Neural crest cell (in vitro differentiated cells): ENCODE measurements at places on chromosomes 7 and 10. TPM values are rescaled to one million over a fixed set of nuclear protein-coding genes. Genes with fewer than 3 reads are reported as not detected.

The BMPER gene
- total RNA-seq, result not detected in 2 replicates

The MXI1 gene
- 18.6 and 20.6 TPM in 2 replicates for total RNA-seq

GRCh38 chr10:129531195-129531968, 64.3 kb downstream of the MGMT start:
- no peaks in the 10 kb centered on the region for H3K4me1 ChIP-seq
- H3K4me3 ChIP-seq, result no peak overlapping the region

- H3K4me1 ChIP-seq, result no peaks in the 10 kb centered on the region
- no peak overlapping the region for H3K27ac ChIP-seq
- no peak for DNase-seq
- peaks cover 26% of the 10 kb centered on the region for H3K27me3 ChIP-seq
- H3K36me3 ChIP-seq, result no peaks in the 10 kb centered on the region
- no peak overlapping the region for H3K4me3 ChIP-seq
Observed at GRCh38 chr10:58157076-58157766, 110.5 kb downstream of the IPMK start.

DNA sequence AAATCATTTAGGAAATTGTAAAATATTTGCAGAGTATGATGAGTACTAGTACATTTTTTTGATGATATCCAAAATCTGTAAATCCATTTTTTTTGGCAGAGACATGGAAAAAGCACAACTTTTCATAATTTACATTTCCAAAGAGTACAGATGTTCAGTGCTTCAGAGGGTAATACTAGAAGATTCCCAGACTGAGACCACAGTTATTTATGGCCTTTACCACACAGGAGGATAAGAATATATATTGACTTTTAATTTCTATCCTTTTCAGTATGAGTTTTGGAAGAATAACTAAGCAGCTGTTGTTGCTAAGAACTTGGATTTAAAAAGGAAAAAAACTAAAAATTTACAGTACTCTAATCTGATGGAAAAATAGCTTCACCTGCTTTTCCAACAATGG, 61.9 kb downstream of the HGF start:
- peaks cover 38% of the 10 kb centered on the region for H3K4me1 ChIP-seq
- no peaks in the 10 kb centered on the region for H3K27me3 ChIP-seq
- H3K36me3 ChIP-seq, result no peaks in the 10 kb centered on the region
- no peak for DNase-seq
- no peak overlapping the region for H3K27ac ChIP-seq
